ENCODE measurements at places on chromosomes 13 and 19.

- no peak for DNase-seq
Measured at GRCh38 chr19:16125737-16126495, 14.2 kb downstream of the RAB8A start.

DNA sequence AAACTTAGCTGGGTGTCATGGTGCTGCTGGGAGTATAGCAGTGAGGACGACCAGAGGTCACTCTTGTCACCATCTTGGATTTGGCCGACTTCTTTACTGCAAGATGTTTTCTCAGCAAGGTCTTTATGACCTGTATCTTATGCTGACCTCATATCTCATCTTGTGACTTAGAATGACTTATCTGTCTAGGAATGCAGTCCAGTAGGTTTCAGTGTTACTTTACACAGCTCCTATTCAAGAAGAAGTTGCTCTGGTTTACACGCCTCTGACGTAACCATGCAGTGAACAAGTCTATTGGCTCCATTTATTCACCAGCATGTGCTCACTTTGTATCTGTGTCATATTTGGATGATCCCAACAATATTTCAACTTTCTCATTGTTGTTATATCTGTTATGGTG is 26.7 kb downstream of the ZNF850 start:
- no peak for DNase-seq

- DNase-seq: peak; percentile 57
Measured at GRCh38 chr19:12733369-12734214, 892 bp downstream of the TRIR start.

DNA sequence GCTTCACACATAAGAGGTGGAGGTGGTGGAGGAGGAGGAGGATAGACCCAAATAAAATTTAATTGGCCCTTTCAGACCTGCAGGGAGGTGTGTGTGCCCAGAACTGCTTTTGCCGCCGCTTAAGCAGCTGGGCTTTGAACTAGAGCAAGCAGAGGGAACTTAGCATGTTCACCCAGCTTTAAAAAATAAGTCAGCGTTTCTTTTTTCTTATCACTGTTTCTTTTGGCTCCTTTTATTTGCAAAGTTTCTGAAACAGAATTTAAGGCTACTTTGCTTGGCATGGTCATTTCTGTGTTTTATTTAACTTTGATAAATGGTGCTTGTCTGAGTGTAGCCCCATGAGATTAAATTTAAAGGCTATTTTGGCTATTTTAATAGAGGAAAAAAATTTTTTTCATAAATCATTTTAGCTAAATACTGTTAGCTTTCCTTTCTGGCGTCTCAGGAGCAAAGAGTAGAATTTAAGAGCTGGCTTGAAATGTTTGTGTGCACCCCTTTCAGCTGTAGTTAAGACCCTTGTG is 43.3 kb upstream of the RNF113B start:
- DNase-seq: no peak

GRCh38 chr19:58157045-58157728 is 6.6 kb upstream of the ZNF329 start:
- no peak for DNase-seq

DNA sequence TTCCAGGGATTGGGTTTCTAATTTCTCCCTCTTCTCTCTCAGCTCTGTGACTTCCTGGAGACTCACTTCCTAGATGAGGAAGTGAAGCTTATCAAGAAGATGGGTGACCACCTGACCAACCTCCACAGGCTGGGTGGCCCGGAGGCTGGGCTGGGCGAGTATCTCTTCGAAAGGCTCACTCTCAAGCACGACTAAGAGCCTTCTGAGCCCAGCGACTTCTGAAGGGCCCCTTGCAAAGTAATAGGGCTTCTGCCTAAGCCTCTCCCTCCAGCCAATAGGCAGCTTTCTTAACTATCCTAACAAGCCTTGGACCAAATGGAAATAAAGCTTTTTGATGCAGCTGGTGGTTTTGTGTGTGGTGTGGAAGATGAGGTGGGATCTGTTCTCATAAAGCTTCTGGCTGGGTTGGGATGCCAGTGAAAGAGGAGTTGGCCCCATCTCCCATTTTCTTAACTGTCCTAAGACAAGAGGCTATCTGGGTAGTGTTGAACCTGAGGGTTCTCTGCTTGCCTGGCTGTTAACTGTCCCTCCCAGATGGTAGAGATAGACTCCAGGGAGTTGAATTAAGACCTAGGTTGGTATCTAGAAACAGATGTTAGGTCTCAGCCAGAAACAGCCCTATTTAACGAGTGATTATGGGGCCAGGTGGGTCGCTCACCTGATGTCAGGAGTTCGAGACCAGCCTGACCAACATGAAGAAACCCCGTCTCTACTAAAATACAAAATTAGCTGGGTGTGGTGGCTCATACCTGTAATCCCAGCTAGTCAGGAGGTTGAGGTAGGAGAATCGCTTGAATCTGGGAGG is 1.6 kb downstream of the FTL start:
- no peak for DNase-seq

- no peak for DNase-seq
Measured at GRCh38 chr13:73372666-73373627, 314.1 kb downstream of the KLF5 start.

DNA sequence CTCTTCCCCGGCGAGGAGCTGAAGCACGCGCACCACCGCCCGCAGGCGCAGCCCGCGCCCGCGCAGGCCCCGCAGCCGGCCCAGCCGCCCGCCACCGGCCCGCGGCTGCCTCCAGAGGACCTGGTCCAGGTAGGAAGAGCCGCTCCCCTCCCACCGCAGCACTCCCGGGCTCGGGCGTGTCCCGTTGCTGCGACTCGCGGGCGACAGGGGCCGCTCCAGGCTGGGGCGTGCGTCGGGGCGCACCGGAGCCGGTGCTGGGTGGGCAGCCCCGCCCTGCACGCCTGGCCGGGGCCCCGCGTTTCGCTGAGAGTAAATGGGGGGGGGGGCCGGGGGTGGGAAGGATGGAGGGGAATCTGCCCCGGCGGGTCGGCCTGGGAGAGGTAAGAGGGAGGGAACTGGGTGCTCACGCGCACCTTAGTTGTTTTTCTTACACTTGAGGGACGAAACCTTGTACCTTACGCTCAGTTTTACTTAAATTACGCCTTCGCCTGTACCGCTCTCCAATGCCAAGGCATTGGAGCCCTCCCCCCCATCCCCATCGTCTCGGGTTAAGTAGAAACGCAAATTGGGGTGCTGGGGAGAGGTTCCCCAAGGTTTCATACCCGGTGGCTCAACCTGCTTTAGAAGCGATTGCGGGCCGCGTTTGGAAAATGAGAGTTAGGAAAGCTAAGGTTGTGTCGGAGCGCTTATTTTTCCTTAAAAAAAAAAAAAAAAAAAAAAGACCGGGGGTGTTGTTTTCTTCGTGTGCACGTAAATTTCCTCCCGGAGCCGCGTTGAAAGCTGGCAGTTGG is 850 bp downstream of the KLF5 start:
- peak; percentile 71 for DNase-seq

GRCh38 chr13:99389520-99390304 is 82.5 kb upstream of the GPR183 start:
- no peak for DNase-seq

Measured in right hindlimb (tissue), 1 donor.